ENCODE measurements at places on chromosomes 1 and 21. TPM values are rescaled to one million over a fixed set of nuclear protein-coding genes. Genes with fewer than 3 reads are reported as not detected.

The RHOC gene
- 304 TPM for total RNA-seq

The KRTAP21-2 gene
- not detected for total RNA-seq

The PLXNA2 gene
- 6.7 TPM for total RNA-seq

The IQCC gene
- total RNA-seq = 5.8 TPM

The FAM72D gene
- total RNA-seq = 11.4 TPM

The F11R gene
- 5.7 TPM for total RNA-seq

The DENND2C gene
- total RNA-seq = 0.98 TPM

The PRMT6 gene
- 28.2 TPM for total RNA-seq

The ALPL gene
- total RNA-seq = 0.53 TPM

The KRTAP15-1 gene
- not detected for total RNA-seq

The IVL gene
- total RNA-seq = 0.08 TPM

The GNL2 gene
- total RNA-seq = 158 TPM

The TOR3A gene
- 70.0 TPM for total RNA-seq

The ARHGEF16 gene
- total RNA-seq = not detected

The USH2A gene
- 0.03 TPM for total RNA-seq

The KIRREL1 gene
- total RNA-seq = 119 TPM

The CA6 gene
- not detected for total RNA-seq

The IVNS1ABP gene
- total RNA-seq = 92.2 TPM

The LINGO4 gene
- not detected for total RNA-seq

The COL11A1 gene
- total RNA-seq = 0.30 TPM

The PPIAL4G gene
- total RNA-seq = not detected

The SERPINC1 gene
- not detected for total RNA-seq

The HMCN1 gene
- total RNA-seq = 40.1 TPM

The UBE2U gene
- total RNA-seq = not detected

The OR6P1 gene
- total RNA-seq = not detected

The CLDN17 gene
- total RNA-seq = not detected

The AADACL4 gene
- not detected for total RNA-seq

The C1orf87 gene
- total RNA-seq = not detected

The CLDN14 gene
- total RNA-seq = not detected

The SYT14 gene
- total RNA-seq = 3.8 TPM

The CASQ1 gene
- total RNA-seq = not detected

The TFF2 gene
- total RNA-seq = 2.8 TPM

The SUSD4 gene
- total RNA-seq = 0.13 TPM

The FCRL4 gene
- total RNA-seq = not detected

The VSIG8 gene
- total RNA-seq = not detected

The OXCT2 gene
- total RNA-seq = 14.4 TPM

The CENPL gene
- total RNA-seq = 22.6 TPM

The AIM2 gene
- 9.0 TPM for total RNA-seq

The LIN28A gene
- not detected for total RNA-seq

All from A375 (cell line).